CD4-positive, alpha-beta memory T cell (primary cell): ENCODE measurements at places on chromosomes 2 and 18. TPM values are rescaled to one million over a fixed set of nuclear protein-coding genes. Genes with fewer than 3 reads are reported as not detected.

The MTCL1 gene
- not detected for polyA plus RNA-seq

The AMMECR1L gene
- 3.3 TPM for polyA plus RNA-seq

The LCT gene
- polyA plus RNA-seq, result not detected

The SS18 gene
- 39.2 TPM for polyA plus RNA-seq

The NEU4 gene
- not detected for polyA plus RNA-seq

The MOGAT1 gene
- polyA plus RNA-seq, result not detected

The SPP2 gene
- polyA plus RNA-seq, result not detected

The FSIP2 gene
- not detected for polyA plus RNA-seq

The LHCGR gene
- polyA plus RNA-seq, result not detected

The LAMA1 gene
- polyA plus RNA-seq, result not detected
